ENCODE measurements at places on chromosomes 7 and 10.

DNA sequence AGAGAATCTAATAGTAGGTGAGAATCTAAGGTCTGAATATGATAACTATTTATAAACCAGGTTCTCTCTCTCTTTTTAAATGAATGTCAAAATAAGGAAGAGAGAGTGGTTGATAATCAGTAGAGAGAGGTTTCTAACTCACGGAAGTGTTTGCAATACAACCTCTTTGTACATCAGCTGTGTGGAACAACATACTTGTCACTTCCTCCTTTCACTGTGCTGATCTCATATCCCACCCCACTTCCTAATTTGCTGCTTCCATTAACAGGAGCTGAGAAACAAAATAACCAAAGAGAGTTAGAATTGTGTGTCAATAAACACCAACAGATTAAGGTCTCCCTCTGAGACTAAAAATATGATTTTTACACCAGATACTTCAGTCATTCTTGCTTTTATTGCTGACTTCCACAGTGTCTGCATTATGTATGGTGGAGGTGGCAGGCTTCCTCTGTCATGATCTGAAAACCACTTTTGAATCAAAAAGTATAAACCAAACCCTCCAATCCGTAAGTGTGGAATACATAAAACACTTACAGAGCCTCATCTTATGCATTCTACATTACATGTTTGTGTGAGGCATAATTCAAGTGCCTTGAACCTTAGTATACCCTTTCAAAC lies 25.0 kb downstream of the CACUL1 start:
- no peak for DNase-seq

GRCh38 chr10:6300784-6301460 lies 98.2 kb downstream of the PFKFB3 start:
- no peak for DNase-seq

- no peak for DNase-seq
Observed at GRCh38 chr10:18619016-18619415, 32.4 kb downstream of the NSUN6 start.

DNA sequence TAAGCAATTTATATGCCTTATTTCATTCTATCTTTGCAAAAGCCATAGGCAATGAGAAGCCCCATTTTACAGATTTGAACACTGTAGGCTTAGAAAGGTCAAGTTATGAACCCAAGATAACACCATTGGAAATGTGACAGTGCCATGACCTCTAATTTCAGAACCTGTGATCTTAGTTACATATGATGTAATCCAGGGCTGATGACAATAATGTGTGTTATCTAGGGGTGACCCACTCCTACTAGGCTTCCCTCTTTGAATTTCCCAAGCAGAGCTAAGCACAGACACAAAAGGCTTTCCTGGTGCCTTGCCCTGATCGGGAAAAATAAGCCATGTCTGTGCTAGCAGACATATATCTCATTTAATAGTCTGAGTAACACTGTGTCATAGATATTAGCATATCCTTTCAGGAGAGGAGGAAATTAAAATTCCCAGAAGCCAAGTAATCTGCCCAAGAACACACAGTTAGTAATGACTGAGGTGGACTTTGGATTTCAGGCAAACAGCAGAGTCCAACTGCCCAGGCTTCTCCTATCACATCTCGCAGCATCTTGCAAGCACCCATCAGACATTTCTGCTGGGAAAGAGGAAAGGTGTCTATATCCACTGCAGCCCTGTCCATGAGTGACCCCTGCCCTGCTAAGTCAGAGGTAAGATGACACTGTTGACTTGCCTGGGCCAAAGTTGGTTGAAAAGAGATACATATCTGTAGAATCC lies 2.8 kb upstream of the TECTB start:
- DNase-seq = no peak

GRCh38 chr7:138738551-138739335 lies 37.6 kb upstream of the SVOPL start:
- DNase-seq = peak; percentile 71

DNA sequence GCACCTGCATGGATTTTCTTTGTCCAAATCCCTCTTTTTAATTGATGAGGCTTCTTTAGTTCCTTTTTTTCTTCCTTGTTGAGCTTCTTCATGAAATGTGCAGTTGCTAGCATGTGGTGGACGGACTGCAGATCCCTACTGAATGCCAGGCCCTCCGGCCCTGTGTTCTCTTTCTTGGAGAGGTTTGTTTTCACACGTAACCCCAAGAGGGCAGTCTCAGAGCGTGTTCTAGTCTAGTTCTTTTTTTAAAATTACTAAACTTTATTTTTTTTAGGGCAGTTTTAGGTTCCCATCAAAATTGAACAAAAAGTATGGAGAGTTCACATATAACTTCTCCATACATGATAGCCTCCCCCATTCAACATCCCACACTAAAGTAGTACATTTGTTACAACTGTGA lies 190.0 kb downstream of the CFTR start:
- no peak for DNase-seq

DNA sequence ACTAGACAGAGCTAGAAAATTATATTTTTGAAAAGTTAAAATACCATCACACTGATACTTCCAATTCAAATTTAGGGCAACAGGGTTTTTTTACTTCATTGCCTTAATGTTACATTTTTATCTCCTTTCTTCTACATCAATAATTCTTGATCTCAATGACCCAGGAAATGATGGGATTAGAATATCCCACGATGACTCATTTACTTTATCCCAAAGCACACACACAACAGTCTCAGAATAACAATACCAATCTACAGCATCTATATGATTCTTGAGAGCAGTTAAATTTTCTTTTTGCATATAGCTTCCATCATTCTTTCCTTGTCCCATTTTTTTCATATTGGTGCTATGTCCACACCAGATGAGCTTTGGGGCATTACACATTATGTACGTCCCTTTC lies 98.4 kb upstream of the EEPD1 start:
- no peak for DNase-seq

DNA sequence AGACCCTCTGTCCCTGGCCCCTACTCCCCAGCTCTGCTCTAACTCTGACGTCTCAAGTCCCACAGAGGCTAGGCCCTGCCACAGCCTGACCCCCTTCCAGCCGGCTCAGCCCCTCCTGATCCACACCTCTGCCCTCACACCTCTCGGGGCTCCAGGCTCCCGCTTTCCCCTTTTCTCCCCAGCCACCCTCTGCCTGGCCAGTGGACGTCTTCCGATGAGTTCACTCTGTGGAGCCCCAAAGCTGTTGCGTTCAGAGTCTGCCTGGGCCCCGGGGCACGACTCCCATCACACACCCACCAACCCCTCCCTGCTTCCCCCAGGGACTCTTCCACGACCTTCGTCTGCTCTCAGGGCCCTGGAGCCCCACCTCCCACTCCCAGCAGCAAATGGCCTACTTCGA lies 18.4 kb upstream of the TBRG4 start:
- no peak for DNase-seq

GRCh38 chr10:15344876-15345285 lies 26.2 kb downstream of the FAM171A1 start:
- no peak for DNase-seq

DNA sequence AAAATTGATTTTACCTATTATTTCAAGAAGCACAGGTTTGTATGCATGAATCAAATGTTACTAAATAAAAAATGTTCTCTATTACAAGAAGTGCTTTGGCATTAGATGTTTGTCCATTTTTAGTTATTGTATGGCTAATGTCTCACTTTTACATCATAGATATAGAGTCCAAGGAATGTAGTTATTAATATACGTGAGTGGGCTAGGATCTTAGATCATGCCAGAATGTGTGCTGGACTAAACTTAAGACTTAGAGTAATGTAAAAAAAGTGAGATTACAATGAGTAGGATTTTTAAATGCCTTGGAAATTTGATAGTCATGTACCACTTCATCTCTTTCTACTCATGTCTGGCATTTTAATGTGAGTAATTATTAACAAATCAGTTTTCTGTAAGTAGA lies 196.6 kb downstream of the ARL4A start:
- no peak for DNase-seq

GRCh38 chr7:143979359-143979758 lies 20.8 kb upstream of the OR6B1 start:
- DNase-seq = no peak

DNA sequence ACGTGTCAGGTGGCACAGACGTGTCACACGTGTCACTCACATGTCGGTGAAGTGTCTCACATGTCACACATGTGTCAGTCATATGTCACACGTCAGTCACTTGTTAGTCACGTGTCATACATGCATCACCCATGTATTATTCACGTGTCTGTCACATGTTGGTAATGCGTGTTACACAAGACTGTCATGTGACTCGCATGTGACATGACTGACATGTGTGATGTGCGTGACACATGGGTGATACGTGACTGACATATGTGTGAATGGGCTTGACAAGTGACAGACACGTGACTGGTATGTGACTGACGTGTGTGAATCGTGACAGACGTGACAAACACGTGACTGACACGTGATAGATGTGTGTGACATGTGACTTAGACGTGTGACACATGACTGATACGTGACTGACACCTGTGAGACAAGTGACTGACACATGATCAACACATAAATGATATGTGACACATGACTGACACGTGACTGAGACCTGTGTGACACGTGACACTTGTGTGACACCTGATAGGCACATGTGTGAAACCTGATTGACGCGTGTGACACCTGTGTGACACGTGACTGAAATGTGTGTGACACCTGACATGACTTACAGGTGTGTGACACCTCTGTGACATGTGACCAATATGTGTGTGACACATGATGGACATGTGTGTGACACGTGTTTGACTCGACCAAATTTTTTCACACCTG lies 56.1 kb downstream of the ZNF92 start:
- no peak for DNase-seq

GRCh38 chr7:123627851-123628250 lies 26.2 kb downstream of the ASB15 start:
- no peak for DNase-seq

- no peak for DNase-seq
Observed at GRCh38 chr10:126921974-126922525, 16.8 kb downstream of the DOCK1 start.

GRCh38 chr7:47215049-47215448 lies 366.9 kb downstream of the TNS3 start:
- no peak for DNase-seq

DNA sequence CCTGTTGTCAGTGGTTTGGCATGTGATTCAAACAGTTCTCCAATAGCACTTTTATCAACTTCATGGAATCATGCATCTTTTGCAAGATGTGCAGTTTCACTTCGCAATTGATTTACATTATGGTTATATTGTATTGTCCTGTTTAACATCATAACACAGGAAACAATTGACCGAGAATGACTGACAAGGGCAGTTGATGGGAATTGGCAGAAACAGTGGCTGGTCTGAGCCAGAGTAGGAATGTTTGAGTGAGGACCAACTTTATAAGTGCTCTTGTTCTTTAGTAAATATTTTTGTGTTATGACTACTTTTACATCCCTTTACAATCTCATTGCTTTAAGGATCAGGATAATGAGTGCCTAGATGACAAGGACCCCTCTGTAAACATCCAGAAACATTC lies 2.2 kb downstream of the KLHL7 start:
- DNase-seq = no peak

GRCh38 chr10:117360994-117361667 lies 14.1 kb downstream of the PDZD8 start:
- DNase-seq = no peak

- DNase-seq = no peak
Observed at GRCh38 chr10:114520453-114520852, 116.2 kb upstream of the AFAP1L2 start.

DNA sequence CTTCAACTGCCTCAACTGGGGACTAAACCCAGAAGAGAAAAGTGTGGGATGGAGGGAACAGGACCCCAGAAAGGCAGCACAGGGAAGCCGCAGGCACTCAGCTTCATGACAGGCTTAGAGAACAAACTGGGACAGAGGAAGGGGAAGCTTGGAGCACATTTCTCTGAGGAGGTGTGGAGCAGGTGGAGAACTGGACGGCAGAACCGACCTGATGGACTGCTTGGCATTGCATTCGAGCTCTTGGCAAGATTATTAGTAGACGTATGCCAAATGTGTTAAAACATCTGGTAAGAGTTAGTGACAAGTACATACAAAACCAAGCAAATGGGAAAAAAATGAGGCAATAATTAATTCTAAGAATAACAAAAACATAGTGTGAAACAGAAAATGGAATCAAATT lies 335.7 kb downstream of the SFMBT2 start:
- no peak for DNase-seq

DNA sequence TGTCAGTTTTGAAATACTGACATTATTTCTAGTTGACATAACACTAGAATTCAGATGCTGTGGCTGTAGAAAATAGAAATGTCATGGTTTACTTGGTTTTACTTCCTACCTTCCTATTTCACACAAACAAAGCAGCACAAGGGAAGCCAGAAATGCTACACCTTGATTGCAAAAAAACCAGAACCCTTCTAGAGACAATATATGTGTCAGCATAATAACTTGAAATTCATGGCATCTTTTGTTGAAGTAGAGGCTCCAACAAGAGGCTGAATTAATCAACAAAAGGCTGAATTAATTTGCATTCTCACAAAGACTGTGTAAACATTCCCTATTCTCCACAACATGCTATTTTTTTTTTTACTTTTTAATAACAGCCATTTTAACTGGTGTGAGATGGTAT lies 25.2 kb downstream of the ZNF117 start:
- no peak for DNase-seq

- no peak for DNase-seq
Observed at GRCh38 chr10:78062296-78062695, 28.6 kb downstream of the RPS24 start.

DNA sequence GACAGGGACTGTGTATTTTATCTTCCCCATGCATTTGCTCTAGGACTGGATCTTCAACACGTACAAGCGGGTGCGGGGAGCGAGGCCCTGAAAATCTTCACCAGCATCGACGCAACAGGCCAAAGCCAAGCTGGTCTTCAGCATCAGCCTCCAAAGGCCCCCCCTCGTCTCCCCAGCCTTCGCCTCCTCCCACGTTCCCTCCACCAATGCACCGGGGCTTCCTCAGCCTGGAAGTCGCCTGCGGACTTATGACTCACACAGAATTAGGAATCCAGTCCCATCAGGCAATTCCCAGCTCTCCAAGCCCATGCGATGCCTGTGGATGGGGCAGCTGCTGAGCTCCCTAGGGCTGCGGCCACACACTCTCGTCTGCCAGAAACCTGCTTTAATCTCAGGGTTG lies 36.3 kb upstream of the RNF32 start:
- no peak for DNase-seq

GRCh38 chr7:75900617-75901315 lies 14.2 kb upstream of the POR start:
- no peak for DNase-seq

DNA sequence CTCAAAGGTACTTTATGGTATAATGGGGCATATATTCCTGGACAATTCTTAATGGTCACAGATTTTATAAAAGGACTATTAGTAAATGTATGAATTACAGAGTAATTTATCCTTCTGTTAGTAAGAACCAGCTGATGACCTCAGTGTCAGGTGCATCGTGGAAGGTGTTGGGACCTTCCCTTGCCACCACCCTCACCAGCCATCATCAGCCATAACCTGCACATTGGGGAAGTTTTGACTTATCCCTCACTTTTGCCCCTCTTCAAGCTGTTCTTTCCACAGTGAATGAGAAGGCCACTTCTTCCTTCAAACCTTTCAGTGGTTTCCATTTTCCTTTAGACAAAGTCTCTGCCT lies 52.2 kb downstream of the FIGNL1 start:
- no peak for DNase-seq

GRCh38 chr7:106471686-106472440 lies 187.1 kb upstream of the NAMPT start:
- no peak for DNase-seq

Measured in stimulated activated CD4-positive, alpha-beta T cell treated with anti-CD3 and anti-CD28 coated beads, Interleukin-2, amount 100 ng/mL, for 4 hours (primary cell).